ENCODE measurements at places on chromosomes 1 and 21.

DNA sequence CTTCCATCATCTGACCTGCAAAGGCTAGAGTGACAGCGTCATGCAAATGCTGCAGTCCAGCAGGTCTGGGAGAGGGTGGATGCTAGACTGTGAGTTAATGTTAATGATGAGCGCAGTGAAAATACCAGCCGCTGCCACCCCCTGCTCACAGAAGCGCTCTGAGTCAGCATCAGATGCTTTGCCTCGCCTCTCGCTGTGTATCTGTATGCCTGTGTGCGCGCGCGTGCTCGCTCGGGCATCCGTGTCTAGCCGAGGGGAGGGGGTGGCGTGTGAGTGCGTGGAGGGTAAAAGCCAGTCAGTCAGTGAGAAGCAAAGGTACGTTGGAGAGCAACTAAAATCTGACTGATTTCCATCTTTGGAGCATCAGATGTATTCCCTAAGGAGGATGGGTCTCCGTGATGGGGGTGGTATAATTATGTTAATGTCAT is 858.7 kb downstream of the USP25 start:
- no peak for DNase-seq

- no peak for DNase-seq
These were observed at the start of gene KRTAP12-1 for GRCh38 chr21:44681861-44682579. Gene KRTAP12-1 (minus strand): TSS chr21:44682163. CDS start chr21:44682123, 40 bp downstream.

- no peak for DNase-seq
These were observed 8.8 kb upstream of the CTBS start for GRCh38 chr1:84582802-84583587.

DNA sequence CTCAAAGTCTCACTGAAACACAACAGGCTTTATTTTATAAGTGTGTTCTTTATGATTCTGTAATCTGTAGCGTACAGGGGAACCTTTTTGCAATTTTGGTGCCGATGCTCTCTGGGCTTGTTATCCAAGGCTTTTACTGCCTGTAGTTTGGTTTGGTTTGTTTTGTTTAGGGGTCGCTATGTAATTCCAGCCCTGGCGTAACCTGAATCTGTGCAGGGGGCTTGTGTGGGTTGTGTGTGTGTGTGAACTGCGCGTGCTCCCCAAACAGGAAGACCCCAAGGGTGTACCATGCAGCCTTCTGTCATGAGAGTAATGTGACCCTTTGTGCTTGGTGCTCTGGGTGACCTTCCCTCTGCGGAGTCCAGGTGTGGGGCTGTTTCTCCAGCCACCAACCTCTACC is 92.1 kb upstream of the CLDN14 start:
- DNase-seq: no peak

GRCh38 chr1:155396874-155397476 is 76.3 kb downstream of the RUSC1 start:
- DNase-seq: no peak

GRCh38 chr1:229408458-229409037 is 25.3 kb downstream of the ACTA1 start:
- no peak for DNase-seq

DNA sequence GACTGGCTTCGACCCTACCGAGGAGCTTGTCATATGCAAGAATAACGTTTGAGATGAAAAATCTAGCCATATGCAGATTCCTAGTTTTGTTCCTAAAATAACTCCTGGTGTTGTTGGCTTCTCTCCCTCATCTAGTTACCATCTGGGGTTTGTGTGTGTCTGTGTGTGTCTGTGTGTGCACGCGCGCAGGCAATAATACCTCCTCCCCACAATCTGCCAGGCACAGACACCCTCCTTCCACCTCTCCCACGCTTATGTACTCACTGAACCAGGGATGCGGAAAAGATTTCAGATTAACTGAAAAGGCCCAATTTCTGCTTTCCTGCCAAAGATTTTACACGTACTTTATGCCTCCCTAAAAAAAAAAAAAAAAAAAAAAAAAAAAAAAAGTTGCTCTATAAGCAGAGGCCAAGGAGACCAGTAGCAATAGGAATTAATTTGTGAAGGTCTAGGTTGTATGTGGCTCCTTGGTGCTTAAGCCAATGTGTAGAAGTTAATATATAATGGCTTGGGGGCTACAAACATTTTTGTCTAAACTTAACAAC is 452.7 kb downstream of the NUF2 start:
- no peak for DNase-seq

DNA sequence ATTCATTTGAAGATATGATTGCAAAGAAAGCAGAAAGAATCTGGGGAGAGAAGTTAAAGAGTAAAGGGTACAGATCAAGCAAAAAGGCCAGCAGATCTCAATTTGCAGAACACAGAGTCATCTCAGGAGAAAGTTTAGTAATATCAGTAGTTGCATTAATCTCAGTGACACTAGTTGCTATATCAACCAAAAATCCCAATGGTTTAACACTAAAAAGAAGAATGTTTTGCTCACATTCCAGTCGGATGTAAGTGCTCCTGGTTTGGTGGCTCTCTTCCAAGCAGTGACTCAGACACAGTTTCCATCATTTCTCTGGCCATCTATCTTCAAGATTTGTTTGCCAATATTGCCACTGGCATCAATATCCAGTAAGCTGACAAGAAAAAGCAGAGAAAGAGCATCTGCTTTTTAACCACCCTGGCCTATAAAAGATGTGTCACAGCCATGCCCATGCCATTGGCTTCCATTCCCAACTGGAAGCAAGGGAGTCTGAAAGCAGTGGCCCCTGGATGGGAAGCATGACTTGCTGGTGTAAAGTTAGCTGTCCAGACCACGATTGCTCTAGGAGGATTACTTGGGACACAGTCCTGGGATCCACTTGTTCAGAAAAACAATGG is 45.5 kb upstream of the AIM2 start:
- DNase-seq: no peak

DNA sequence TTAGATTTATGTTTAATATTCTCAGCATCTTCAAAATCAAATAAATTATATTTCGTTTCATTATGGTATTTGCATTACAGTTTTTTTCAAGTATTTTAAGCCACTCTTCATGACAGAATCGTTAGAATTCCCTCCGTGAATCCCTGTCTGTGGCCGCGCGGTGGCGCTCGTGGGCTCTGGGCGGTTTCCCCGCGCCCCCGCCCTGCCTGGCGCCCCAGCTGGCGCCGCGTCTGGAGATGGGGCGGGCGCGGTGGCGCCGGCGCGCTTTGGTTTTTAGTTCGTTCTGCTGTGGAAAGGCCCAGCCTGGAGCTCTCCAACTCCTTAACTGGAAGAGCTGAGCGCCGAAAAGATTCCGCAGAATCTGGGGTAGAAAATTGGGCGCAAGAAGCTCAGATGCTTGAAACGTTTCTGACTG is 25.7 kb downstream of the PRMT2 start:
- no peak for DNase-seq

GRCh38 chr1:229717786-229718576 is 91.9 kb downstream of the URB2 start:
- DNase-seq: no peak

DNA sequence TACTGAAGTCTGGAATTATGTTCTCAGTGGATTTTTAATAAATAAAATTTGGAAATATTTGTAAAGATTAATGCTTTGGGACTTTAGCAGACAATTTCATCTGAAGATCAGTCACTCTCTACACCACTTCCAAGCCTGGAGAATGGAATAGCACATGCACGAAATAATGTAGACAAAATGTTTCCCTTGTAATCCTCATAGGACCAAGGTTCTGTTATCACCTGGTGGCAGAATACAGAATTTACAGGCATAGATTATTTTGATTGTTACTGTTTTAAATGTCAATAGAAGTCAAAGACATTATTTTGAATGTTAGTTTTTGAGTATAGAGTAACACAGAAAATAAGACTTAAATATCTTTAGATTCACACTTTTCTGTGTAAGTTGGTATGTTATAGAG is 9.1 kb upstream of the ELAVL4 start:
- DNase-seq: no peak

GRCh38 chr1:201433609-201434008 is 12.1 kb upstream of the TNNI1 start:
- DNase-seq: no peak

DNA sequence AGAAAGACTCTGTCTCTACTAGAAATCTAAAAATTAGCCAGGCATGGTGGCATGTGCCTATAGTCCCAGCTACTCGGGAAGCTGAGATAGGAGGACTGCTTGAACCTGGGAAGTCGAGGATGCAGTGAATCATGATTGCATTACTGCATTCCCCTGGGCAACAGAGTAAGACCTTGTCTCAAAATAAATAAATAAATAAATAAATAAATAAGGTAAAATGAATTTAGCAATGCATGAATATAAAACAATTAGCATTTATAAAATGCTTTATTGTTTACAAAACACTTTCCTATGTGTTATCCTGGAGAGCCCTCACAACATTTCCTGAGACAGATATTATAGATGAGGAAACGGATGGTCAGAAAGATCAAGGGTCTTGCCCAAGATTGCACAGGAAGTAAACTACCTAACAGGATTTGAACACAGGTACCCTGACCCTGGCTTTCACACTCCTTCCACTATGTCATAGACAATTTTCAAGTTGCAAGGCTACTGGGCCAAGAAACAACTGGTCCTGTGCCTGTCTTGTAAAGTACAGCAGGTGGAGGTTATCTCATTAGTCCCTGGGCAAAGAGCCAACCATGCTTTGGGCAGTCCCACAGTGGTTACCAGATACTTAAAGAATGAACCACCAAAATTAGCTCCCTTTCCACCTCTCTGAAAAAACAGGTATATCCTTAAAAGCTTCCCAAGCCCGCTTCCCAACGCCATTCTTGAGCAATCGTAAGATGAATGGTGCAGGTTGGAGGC is 15.4 kb upstream of the VSIG8 start:
- DNase-seq: no peak

DNA sequence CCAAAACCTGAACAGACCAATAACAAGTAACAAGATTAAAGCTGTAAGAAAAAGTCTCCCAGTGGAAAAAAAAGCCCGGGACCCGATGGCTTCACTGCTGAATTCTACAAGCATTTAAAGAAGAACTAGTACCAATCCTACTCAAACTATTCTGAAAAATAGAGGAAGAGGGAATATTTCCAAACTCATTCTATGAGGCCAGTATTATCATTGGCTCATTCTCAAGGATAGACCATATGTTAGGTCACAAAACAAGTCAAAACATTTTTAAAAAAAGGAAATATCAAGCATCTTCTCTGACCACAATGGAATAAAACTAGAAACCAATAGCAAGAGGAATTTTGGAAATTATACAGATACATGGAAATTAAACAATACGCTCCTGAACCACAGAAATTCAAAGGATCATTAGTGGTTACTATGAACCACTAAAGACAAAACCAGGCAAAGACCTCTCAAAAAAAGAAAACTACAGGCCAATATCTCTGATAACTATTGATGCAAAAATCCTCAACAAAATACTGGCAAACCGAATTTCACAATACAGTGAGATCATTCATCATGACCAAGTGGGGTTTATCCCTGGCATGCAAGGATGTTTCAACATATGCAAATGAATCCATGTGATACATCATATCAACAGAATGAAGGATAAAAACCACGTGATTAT is 13.9 kb upstream of the IL20 start:
- no peak for DNase-seq

DNA sequence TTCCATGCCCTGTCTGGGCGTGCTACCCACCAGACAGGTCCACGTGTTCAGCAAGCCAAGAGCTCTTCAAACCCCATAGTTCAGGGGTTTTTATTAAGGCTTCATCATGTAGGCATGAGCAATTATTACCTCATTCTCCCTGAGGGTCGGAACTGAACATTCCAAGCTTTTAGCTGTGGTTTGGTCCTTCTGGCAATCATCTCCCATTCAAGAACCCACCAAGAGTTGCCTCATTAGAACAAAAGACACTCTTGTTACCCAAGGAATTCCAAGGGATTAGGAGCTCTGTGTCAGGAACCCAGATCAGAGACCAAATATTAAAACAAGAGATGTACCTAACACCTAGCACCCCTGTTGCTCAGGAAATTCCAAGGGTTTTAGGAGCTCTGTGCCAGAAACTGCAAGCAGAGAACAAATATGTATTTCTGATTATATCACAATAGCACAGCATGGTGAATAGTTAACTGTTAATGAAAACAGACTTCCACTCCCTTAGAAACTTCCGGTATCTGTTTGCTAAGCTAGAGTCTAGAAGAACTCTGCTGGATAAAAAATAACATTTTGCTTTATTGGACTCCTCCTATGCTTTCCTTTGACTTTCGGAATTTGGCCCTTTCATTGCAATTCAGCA is 201.2 kb upstream of the L1TD1 start:
- no peak for DNase-seq

DNA sequence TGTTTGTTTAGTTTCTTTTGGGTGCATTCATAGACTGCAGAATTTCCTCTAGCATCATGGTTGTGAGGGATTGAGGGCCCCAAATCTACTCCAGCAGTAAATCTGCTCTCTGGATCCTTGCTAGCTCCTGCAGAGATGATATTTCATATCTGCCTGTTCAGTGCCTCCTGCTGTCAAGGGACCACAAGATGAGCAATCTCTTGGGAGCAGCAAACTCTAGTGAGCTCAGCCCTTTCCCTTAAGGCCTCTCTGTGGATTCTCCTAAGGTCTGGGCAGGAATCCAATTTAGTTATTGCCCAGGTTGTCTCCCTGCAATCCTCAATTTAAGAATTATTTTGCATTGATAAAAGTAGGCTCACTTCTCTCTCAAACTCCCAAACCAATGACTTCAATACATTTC is 76.9 kb downstream of the RGS18 start:
- DNase-seq: no peak

DNA sequence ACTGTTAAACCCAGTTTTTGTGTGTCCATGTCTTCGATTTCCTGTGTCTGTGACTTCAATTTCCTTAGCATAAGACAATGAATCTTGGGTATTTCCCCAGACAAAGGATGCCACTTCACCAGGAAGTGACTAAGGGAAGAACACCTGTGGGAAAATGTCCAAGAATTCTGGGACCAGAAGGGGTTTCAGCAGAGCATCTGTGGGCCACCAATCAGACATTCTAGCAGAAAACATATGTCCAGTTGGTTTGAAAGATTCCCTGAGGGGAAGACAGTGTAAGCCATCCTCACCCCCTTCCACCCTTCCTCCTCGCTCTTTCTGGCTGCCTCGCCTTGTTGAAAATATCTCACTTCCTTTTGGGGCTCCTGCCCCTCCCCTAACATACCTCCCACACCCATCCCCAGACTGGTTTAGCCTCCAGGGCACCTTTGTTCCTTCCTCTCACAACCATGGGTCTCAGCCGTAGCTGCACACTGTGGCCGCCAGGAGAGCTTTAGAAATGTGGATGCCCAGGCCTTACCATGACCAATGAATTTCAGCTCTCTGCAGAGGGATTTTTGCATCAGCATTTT is 25.5 kb upstream of the IFNAR1 start:
- peak; percentile 68 for DNase-seq

DNA sequence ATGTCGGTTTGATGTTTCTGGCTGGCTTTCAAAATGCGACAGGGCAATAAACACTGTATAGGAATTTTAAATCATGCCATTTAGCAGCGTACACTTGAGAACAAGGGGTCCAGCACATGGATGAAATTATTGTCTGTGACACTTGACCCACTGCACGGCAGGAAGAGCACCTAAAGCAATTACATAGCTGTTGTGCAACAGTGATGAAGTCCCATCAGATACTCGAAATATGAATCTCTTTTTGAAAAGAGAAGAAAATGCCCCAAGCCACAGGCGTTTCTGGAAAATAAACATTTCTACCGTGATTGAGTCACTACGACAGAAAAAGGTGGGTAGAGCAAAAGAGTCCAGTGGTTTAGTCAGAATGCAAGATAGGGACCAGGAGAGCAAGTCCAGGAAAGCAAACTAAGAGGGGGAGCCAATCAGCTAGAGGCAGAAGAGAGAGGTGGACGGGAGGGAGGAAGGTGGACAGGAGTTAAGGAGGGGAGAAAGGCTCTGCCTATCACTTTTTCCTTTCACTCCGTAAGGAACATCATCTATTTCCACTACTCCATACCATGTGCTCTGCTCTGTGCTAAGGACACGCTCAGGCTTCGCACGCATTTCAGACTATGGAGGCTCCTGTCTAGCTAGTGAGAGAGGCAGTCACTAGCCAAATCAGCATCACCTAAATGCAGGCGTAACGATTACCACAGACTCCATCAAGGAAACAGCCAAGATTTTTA is 6.4 kb downstream of the DSCAM start:
- no peak for DNase-seq

All from activated CD4-positive, alpha-beta T cell treated with anti-CD3 and anti-CD28 coated beads for 48 hours (primary cell).